ENCODE measurements at places on chromosomes 1 and 21.

GRCh38 chr1:201970334-201971159, 11.9 kb upstream of the RNPEP start:
- DNase-seq: no peak

DNA sequence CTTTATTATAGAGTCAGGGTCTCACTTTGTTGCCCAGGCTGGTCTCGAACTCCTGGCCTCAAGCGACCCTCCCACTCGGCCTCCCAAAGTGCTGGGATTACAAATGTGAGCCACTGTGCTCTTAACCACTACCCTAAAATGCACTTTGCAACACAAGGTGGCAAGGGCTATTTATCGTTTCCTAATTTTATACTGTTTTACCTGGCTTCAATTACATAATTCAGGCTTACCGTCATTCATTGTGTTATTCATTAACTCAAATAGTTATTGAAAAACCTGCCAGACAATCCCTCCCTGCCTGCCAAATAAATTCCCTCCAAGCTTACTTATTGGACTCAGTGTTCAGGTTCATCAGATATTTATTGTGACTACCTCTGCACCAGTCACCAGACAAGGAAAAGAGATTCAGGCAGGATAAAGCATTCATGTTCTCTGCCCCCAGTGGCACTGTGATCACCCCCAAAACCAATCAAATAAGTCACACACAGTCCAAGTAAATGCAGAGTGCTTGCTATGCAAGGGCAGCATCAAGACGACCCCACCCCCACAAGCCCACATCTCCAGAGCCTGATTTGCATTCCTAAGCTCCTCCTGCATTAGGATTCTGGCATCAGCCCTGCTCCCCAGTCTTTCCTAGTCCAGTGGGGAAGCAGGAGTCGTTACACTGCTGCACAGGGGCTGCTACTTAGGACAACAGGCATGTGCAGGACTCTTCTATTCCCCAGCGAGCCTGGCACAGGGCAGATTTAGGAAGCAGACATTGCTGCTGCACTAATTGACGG, 8.1 kb downstream of the PAQR7 start:
- DNase-seq: no peak

DNA sequence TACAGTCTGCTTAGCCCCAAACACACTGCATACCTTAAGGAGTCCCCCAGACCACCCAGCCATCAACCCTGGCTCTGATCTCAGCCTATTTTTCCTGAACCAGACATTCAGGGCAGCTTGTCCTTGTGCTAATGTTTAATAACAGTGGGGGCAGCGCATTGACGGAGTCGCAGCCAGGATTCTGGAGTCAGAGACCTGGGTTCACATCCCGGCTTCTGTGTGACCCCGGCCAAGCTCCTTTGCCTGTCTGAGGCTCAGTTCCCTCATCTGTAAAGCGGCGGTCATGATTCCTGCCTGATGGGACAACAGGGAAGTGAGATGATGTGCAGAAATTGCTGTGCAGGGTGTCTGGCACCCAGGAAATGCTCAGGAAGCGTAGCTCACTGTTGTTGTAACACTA, 63.1 kb downstream of the MATN1 start:
- no peak for DNase-seq

DNA sequence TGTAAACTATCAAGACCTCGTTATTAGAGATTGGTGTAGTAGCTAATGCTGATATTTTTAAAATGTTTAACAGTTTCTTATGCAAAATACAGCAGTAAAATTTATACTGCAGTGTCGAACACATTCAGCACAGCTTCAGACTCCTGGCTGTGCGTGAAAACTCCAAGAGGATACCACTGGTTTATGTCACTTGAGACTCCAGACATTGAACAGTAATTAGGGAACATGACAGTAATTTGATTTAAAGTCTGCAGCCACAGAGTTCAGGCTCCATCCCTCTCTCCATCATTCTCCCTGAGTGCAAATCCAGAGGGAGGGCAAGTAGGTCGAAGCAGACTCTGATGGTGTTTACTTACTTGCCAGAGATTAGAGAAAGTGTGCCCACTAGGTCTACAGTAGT, 94.2 kb downstream of the AK5 start:
- no peak for DNase-seq

- no peak for DNase-seq
Measured at GRCh38 chr1:188433425-188433824, 1604.7 kb downstream of the PLA2G4A start.

DNA sequence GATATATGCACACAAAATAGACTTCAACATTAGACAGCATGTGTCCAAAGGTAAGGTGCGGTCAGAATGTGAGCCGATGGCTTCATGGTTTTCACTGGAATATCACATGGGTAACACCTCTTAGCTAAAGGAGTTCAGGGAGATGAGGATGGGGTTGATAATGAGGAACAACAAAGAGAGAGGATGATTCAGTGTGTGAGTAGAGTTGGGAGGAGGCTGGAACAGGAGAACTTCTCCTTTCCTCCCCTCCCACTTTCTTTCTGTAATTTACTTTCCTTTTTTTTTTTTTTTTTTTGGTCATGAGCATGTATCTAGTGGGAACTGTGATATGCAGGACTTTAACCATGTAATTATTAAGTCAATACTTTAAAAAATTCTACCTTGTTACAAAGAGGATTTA, 99.4 kb downstream of the FASLG start:
- no peak for DNase-seq

DNA sequence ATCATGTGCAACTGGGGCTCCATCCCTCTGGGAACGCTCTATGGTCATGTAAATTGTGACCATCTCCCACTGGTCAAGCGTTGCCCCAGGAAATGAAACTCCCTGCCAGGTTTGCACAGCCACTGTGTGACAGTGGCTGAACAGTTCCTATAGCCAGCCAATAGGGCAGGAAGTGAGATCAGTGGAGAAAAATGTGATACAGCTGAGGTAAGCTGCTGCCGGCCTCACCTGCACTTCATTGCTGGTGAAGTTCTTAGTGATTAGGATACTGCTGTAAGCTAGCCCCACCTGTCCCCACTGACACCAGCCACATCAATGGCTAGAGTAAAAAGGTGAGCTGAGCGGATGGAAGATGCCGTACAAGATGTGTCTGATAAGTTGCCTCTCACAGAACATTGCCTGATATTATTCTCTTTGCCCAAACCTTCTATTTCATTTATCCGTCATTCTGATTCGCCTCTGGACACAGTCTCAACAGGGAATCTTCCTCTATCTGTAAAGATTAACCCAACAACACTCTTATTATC, 38.4 kb upstream of the CDC42BPA start:
- no peak for DNase-seq

- DNase-seq: no peak
Measured at GRCh38 chr1:8145545-8146202, 119.6 kb upstream of the ERRFI1 start.

DNA sequence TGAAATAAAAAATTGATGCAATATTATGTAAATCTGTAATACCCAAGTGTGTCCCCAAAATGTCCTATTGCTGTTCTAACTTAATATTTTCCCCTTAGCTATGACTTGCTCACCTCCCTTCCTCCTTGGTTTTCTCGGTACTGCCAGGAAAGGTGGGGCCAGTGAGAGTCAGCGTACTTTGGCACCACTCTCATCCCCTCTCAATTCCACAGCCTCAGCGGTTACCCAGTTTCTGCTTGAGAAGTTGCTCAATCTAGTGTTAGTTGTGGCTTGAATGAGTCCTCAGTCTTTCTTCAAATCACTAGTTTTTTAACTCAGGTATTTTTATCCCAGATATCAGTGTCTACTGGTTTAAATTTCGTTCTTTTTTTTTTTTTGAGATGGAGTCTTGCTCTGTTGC, 32.3 kb downstream of the BCAS2 start:
- no peak for DNase-seq

- DNase-seq: no peak
Measured at GRCh38 chr1:172719694-172720138, 60.8 kb downstream of the FASLG start.

- DNase-seq: no peak
Measured at GRCh38 chr21:41507521-41508414, at the start of gene TMPRSS2. TMPRSS2 (minus strand) TSS chr21:41508158; CDS start chr21:41498133, 10,025 bp downstream.

DNA sequence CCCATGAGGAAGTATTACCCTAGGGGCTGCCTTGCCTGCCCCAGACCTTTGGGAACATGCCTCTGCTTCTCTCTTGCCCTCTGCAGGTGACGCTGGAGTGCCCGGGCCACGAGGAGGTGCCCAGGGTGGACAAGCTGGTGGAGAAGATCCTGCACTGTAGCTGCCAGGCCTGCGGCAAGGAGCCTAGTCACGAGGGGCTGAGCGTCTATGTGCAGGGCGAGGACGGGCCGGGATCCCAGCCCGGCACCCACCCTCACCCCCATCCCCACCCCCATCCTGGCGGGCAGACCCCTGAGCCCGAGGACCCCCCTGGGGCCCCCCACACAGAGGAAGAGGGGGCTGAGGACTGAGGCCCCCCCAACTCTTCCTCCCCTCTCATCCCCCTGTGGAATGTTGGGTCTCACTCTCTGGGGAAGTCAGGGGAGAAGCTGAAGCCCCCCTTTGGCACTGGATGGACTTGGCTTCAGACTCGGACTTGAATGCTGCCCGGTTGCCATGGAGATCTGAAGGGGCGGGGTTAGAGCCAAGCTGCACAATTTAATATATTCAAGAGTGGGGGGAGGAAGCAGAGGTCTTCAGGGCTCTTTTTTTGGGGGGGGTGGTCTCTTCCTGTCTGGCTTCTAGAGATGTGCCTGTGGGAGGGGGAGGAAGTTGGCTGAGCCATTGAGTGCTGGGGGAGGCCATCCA, 7.8 kb upstream of the HTR6 start:
- no peak for DNase-seq

Measured in NCI-H1930 (cell line).